ENCODE measurements at places on chromosomes 16 and 17.
A peak's percentile ranks its signal among the peaks of the same experiment; 100 is the strongest.

- no peak for DNase-seq
Measured at GRCh38 chr16:1772362-1772907, at the start of gene EME2. Gene EME2 (plus strand): TSS chr16:1772810. CDS start chr16:1773228, 418 bp downstream.

GRCh38 chr17:27310565-27311110, 16.7 kb downstream of the WSB1 start:
- DNase-seq, result no peak

DNA sequence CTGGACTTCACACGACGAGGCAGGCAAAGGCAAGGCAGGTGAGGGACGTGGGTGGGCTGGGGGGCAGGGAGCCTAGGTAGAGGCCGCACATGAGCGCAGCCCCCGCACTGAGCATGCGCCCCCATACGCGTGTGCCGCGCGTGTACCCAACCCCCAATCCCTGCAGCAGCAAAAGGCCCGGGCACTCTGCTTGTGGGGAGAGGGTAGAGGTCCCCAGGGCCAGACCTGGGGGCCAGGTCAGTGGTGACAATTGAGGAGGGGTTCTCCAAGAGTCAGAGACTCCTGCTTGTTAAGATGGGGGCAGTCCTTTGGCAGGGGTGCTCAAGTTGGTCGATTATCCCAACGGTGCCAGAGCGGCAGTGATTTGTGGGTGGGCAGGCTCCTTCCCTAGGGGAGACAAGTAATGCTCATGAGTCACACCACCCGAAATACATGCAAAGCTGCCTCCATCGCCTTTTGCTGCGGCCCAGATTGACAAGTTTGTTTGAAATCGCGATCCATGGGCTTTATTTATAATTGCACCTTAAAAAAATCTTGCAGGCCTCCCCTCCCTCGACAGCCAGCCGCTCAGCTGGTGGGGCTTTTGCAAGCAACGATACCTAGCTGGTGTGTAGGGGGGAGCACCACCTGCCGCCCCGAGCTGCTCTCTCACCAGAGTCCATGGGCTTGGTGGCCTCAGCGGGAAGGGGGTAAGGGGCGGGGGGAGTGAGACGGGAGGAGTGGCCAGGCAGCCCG, 1.1 kb upstream of the GIT1 start:
- no peak for DNase-seq

- DNase-seq, result no peak
Measured at GRCh38 chr17:81488276-81488860, 24.2 kb downstream of the ACTG1 start.

DNA sequence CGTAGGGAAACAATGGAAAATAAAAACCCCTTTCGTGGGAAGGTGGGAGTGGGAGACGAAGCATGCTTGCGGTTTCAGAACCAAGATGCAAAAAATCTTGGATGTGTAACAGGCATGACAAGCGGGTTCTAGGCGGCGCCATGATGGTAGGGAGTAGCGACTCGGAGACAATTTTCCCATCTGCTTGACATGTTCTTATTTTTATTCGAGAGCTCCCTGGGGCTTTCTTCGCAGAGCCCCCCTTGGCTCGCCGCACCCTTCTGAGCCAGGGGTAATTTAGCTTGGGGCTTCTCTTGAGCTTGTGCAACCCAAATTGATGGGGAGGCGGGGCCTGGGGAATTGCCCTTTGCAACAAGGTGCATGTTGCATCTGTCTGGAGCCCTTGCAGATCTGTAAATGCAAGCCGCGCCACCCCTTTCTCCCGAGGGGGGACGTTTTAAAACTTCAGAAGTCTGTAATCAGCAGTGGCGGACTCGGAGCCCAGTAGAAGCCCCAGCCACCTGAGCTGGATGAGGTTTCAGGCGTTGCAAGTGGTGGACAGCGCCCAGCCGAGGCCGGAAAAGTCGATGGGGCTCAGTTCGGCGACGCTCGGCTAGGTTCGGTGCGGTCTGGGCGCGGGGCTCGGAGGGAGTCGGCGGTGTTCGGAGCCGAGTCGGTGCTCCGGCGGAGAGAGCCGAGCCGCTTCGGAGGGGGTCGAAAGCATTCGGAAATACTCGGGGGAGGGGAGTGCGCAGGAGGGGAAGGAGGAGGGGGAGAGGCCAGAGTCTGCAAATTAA, 2.9 kb downstream of the GNAO1 start:
- peak; percentile 5 for DNase-seq

DNA sequence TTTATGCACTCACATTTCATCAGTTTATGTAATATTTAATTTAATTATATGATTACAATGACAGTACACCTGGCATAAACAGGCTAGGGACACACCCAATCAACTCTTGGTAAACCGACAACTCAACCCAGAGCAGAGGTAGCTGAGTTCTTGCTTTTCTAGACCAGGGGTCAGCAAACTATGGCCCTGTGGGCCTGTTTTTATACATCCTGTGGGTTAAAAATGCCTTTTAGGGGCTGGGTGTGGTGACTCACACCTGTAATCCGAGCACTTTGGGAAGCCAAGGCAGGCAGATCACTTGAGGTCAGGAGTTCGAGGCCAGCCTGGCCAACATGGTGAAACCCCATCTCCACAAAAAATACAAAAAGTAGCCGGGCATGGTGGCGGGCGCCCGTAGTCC, 99.2 kb upstream of the TMEM97 start:
- no peak for DNase-seq

DNA sequence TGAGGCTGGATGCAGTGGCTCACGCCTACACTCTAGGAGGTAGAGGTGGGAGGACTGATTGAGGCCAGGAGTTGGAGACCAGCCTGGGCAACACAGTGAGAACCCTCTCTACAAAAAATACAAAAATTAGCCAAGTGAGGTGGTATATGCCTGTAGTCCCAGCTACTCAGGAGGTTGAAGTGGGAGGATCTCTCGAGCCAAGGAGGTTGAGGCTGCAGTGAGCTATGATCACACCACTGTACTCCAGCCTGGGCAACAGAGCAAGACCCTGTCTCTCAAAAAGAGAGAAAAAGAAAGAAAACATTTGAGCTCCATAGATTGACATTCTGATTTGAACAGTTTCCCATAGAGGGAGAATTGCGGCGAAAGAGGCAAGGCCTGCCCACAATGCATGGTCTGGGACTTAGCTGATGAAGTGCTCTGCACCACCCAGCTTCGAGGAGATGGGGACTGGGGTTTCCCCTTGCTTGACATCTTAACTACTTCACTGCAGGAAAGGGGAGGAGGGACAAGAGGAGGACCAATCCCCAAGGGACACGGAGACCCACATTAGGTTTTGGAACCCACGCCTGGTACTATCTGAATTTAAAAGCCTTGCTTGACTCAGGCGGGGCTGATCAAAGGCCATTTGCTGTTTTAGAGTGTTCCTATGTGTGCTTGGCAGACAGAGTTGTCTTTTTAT, 21.7 kb downstream of the MSI2 start:
- no peak for DNase-seq

- no peak for DNase-seq
Measured at GRCh38 chr16:76583945-76584344, 306.7 kb downstream of the CNTNAP4 start.

GRCh38 chr17:3924512-3925350, 8.5 kb upstream of the P2RX1 start:
- no peak for DNase-seq

- no peak for DNase-seq
Measured at GRCh38 chr17:77778636-77779489, 179.6 kb upstream of the TNRC6C start.

DNA sequence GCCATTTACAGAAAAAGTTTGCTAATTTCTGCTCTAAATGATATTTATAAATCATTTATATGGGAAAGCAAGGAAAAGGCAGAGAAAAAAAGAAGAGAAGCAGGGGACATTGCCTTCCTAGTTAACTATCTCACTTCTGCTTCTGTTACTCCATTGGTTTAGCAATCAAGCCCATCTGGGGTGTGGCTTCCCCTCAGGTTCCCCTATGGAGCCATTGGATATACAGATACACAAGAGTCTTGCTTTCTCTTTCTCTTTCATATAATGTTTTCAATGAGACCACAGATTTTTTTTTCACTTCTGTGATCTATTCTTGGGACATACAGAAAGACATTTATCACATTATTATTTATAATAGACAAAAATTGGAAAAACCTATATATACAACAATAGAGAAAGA, 105.6 kb upstream of the TOM1L1 start:
- DNase-seq, result no peak

- DNase-seq, result peak; percentile 74
Measured at GRCh38 chr17:48830840-48831548, at the start of gene CALCOCO2. Gene CALCOCO2 (plus strand): TSS chr17:48831035. CDS start chr17:48841708, 10,673 bp downstream.

- DNase-seq, result no peak
Measured at GRCh38 chr16:70743791-70744190, 57.2 kb downstream of the VAC14 start.

- DNase-seq, result peak; percentile 39
Measured at GRCh38 chr16:55703003-55704001, 47.5 kb downstream of the SLC6A2 start.
